ENCODE measurements at places on chromosomes 1 and 21.

DNA sequence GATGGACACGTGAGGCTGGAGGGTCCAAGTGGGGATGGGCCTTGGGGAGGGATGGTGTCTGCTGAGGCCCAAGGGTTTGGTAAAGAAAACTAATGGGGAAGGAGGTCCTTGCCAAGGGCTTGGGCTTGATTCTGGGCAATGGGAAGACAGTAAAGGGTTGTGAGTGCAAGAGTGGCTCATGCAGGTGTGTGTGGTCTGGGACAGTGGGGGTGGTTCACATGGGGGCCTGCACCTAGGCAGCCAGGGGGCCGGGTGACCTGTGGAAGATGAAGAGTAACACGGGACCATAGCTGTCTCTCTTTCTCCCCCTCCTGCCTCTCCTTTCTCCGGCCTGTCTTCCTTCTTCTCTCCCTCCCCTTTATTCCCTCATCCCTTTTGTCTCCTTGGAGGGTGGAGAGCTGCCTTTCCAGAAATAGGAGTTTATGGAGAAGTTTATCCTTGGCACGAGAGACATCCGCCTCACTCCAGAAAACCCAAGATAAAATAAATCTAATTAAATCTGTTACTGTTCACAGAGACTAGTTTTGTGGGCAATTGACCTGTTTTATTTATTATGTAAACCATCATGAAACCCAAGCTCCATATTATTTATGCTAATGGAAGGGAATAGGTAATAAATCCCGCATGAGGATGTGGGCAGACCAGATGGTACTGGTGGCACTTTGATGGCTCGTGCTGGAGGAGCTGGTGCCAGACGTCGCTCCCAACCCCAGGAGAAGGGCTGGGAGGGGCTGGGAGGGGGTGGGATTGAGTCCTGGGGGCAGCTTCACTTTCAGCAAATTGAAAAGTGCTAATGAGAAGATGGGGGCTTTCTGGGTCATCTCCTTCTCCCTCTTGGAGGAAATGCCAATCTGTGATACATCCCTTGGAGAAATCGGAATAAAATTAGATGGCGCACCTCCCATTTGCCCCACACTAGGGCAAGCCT is 272.9 kb upstream of the CSF3R start:
- DNase-seq, result peak; percentile 22

DNA sequence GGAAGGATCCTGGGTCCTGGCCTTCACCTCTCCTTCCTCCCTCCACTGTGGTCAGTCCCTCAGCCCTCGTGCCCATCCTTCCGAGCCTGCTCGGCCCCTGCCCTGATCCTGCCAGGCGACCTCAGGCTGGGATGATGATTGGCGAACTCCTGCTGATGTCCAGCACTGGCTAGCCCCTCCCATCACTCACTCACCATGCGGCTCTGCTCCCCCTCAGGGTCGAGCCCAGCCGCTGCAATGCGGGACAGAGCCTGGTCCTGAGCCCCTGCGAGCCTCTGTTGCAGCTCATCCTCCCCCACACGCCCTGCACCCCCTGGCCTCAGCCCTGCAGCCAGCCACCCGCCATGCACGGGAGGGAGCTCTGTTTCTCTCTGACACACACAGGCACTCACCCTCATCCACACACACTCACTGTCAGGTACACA is 100.2 kb downstream of the DMRTB1 start:
- DNase-seq, result peak; percentile 53

DNA sequence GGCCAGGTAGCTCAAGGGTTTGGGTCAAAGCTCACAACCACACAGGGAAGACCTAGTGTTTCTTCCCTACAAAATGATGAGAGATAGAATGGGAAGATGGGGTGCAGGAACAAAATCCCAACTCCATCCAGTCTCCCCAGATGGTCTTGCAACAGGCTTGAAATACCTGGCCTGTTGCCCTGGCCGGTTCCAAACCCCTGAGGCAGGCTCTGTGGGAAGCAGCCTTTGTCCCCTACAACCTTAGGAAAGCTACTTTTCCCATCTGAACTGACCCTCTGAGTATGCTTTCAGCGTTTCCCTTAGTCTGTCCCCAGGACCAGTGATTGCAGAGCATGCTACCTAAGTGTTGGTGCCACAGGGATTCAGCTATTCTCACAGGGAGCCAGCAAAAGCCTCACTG is 104.0 kb downstream of the GDAP2 start:
- DNase-seq, result no peak

DNA sequence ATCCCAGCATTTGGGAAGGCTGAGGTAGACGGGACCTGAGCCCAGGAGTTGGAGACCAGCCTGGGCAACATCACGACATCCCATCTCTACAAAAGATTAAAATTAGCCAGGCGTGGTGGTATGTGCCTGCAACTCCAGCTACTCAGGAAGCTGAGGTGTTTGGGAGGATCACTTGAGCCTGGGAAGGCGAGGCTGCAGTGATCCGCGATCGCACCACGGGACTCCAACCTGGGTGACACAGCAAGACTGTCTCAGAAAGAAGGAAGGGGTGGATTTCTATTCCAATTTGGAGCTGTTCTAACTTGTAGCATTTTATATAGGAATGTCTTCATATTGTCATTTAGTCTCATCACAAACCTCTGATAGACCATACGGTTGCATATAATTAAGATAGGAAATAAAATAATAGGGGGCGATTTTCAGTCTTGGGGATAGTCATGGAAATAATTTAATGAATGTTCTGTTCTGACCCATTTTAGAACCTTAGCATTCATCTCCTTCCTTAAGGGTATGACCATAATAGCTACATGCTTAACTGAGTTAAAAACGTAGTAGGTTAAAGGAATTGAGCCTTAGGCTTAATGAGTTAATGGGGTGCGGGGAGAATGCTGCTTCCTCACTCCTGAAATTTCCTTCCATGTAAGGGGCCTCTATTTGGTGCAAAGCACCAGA is 93.1 kb downstream of the ADCY10 start:
- DNase-seq, result no peak

DNA sequence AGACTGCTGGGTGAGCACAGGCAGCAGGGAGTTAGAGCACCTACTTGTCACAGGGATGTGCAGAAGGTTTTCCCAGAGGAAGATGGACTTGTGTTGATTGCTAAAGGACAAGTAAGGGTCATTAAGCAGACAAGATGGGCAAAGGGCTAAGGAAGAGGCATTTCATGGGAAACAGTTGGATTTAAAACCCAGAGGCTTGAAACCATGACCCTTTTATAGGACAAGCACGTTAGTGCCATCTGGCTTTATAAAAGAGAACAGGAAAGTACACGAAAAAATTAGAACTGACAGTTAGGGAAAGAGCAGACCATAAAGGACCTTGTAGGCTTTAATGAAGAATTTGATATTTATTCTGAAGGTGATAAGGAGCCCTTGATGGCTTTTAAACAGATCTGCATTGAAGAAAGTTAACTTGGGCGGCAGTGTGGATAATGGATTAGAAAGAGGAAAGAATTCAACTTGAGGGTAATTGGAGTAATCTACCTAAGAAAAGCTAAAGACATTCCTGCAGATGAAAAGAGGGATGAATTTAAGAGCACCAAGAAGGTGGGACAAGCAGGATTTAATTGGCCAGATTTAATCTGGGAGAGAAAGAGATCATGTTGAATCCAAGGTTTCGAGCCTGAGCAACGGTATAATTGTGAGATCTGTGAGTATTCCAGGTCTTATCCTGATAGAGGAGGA is 68.6 kb downstream of the ZC3H11B start:
- no peak for DNase-seq

GRCh38 chr1:116722016-116722838 is 32.0 kb upstream of the CD2 start:
- peak; percentile 52 for DNase-seq
